Peyer's patch (tissue), 4 donors: ENCODE measurements at places on chromosomes 12 and 14.

- no peak for DNase-seq
Observed at GRCh38 chr14:37116933-37117849, 55.2 kb downstream of the SLC25A21 start.

DNA sequence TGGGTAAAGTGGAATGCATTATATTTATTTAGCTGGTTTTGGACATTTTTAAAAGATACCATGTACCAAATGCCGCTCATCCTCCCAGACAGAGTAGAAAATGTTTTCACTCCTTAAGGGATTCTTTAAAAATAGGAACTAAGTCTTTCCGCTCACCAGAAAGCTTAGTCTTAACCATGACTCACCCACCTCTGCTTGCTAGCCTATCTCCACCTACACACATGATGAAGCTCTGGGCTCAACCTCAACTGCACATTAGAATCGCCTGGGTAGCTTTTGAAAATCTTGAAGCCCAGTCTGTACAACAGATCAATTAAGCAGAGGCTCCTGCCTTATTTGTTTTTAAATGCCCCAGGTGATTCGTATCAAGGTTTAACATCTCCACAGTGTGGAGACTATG is 260.5 kb downstream of the NEDD1 start:
- DNase-seq, result no peak

- no peak for DNase-seq
Observed at GRCh38 chr12:70251661-70252060, 8.4 kb downstream of the CNOT2 start.

GRCh38 chr12:31845613-31846322 is 113.4 kb upstream of the RESF1 start:
- no peak for DNase-seq

GRCh38 chr12:70180130-70180529 is 63.1 kb upstream of the CNOT2 start:
- peak; percentile 51 for DNase-seq
